Left ventricle myocardium inferior (tissue), 1 donor: ENCODE measurements at places on chromosomes 6 and 20. TPM values are rescaled to one million over a fixed set of nuclear protein-coding genes. Genes with fewer than 3 reads are reported as not detected.

DNA sequence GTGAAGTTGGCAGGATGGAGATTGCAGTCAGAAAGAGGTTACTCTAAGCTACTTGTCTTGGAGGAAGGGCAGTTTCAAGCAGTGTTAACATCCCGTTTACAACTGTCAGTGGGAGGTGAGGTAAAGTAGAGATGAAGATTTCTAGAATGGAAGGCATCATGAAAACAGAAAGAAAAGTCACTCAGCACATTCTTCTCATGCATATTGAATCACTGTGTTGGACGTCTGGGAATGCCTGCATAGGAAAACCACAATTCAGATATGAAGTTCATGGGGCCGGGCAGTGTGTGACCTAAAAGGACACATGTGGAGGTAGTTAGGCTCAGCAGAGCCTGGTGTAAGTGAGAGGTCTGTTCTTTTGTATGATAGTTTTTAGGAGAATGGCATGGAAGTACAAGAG, 73.5 kb upstream of the LAMP5 start:
- no peak for DNase-seq

GRCh38 chr6:90586546-90586835, 381 bp downstream of the MAP3K7 start:
- no peak for DNase-seq

- no peak for DNase-seq
These were observed 42.9 kb upstream of the FAM83D start for GRCh38 chr20:38883081-38883980.

DNA sequence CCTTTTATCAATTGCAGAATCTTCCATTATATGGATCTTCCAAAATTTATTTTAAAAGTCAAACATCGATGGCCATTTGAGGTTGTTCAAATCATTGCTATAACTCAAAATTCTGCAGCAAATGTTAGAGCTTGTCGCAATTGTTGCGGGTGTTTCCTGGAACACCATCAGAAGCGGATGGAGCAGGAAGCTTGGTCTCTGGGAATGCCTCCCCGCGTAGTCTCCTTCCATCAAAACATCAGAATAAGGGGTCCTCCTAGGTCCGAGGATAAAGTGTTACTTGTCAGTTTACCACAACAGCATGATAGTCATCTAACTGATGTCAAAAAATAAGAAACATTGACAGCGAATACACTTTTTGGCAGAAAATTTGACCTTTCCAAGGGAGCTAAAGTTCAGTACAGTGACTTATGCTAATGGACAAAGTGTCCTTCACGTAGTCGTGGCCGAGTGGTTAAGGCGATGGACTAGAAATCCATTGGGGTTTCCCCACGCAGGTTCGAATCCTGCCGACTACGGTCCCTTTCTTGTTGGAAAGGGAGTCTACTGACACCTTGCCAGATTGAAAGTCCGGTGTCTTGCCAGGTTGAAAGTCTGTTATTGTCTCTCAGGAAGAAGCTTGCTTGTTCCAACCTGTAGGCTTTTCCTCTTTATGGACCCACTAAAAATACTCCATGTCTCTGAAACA, 59.0 kb upstream of the ZNF184 start:
- no peak for DNase-seq

DNA sequence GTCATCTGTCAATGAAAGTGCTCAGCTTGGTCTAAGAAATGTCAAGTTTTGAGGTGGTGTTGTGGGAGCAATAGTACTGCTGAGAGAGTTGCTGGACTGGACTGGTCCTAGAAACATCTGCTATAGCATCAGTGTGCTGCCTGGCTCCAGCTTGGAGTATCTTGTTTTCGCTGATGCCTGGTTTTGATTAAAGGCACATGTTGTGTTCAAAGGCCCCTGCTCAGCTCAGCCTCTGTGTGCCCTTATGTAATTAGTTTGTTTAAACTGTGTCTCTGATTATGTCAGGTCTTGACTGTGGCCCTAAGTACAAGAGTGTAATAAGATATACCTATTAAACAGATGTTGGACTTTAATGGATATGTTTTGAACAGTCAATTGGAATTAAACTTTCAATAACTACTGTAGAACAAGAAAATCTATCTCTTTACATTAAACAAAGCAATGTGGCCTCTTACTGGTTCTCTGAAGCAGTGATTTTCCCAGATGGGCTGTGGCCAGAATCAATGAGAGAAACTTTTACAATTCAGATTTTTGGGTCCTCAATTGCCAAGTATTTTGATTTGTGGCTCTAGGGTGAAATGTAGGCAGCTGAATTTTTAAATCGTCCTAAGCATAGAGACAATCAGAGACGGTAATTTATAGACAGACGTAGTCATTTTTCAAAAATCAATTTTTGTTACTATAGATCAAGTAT, 668.2 kb downstream of the DHX35 start:
- DNase-seq: no peak

DNA sequence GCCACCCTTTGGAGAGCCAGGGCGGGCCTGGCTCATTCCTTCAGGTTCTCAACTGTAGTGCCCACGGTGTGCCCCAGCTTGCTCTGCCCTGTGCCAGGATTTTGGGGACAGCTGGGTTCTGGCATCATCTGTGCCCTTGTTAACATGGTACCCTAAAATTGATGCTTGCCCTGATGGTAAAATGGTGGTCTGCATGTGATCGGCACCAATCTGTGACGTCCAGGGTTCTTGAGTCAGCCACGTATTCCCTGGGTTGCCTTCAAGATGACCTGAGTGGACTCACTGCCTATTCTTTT, 31.2 kb upstream of the APCDD1L start:
- no peak for DNase-seq

DNA sequence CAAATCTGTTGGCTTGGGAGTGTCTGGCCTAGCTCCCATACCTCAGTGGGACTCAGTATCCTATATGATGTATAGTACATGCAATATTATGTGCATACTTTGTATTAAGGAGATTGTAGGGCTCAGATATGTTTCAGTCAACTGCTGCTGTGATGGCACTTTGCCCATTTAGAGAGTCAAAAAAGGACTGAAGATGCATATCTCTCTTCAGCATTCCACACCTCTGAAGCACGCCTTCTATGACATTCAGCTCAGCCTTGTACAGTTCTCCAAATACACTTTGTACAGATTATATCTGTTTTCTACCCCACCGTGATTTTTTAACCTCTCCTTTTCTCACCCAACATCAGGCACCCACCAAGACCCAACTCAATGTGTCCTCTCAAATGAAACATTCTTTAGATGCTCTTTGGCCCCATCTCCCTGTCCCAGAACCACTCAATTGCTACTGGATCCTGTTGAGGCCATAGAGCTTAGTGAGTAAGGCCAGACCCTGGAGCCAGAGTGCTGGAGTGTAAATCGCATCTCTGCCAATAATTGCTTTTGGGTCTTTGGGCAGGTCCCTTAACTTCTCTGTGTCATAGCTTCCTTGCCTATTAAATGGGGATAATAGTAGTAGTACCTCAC, 15.6 kb downstream of the ENPP1 start:
- DNase-seq: no peak

- no peak for DNase-seq
These were observed 353.5 kb upstream of the IRAK1BP1 start for GRCh38 chr6:78513856-78514255.

GRCh38 chr20:37917461-37917860, 14.5 kb downstream of the VSTM2L start:
- DNase-seq: no peak

DNA sequence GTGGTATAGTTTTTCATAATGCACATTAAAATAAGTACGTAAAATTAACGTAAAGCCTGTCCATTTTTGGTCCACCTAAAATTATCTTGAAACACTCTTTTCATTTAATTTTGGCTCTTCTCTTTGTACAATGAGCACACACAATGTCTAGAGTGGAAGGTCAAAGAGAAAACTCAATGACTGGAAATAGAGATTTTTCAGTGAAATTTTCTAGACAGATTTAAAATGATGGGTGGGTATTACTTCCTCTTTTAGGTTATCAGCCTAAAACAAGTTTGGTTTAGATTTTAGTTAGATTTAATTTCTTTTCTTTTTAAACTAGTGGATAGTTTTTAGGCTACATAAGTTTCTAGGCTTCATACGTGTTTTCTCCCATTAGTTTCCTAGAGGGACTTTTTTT, 24.9 kb downstream of the DSE start:
- no peak for DNase-seq

DNA sequence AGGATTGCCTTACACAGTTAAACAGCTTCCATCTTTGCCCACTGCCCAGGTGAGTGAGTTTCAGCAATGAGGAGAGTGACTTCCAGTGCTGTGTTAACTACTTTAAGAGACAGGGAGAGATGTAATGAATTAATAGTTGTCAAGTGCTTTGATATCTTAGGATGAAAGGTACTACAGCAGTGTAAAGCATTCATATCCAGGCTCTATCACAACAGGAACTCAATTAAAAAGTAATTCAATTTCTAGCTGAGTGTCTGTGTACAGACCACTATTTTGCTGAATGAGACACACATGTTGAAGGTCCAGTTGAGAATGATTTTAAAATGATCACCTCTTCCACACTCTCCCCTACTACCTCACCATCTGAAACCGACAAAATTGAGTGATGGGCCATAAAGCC, 70.7 kb upstream of the BEND3 start:
- no peak for DNase-seq

GRCh38 chr6:33428224-33428965, 8.5 kb downstream of the SYNGAP1 start:
- DNase-seq: no peak

- DNase-seq: no peak
These were observed 169.8 kb downstream of the BACH2 start for GRCh38 chr6:90126839-90127238.

DNA sequence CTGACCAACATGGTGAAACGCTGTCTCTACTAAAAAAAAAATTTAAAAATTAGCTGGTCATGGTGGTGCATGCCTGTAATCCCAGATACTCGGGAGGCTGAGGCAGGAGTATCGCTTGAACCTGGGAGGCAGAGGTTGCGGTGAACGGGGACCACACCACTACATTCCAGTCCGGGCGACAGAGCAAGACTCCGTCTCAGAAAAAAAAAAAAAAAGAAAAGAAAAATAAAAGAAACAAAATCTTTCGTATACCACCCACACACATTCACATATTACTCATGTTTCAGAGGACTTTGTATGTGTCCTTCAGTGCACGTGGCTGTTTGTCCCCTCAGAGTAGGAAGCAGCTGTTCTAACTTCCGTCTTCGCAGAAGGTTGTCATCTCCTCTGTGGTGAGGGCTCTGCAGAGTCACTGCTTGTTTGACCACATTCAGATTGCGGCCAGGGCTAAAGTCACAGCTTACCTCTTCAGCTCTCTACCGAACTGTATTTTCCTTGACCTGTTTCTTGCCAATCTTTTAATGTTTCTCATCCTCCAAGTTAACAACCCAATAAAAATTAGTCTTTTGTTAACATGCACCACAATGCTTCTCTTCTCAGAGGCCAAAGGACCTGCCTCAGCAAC, 36.6 kb upstream of the HIVEP1 start:
- DNase-seq: no peak

- no peak for DNase-seq
These were observed 102.2 kb upstream of the EXOC2 start for GRCh38 chr6:795046-795685.

DNA sequence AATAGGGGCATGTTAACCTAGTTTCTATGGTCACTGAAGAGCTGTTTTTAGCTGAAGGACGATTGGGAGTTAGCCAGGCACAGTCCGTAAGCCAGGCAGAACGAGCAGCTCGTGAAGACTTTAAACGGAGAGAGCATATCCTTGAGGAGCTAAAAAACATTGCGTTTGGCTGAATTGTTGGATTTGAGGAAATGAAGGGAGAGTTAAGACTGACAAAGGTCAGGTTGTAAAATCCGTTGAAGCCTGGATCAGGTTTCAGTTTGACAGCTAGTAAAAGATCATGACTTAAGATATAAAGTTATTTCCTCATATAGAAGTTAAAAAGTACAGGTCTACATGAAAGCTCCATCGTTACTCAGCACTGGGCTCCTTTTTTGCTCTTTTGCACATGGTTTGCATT, 2.8 kb downstream of the DBNDD2 start:
- DNase-seq: no peak

DNA sequence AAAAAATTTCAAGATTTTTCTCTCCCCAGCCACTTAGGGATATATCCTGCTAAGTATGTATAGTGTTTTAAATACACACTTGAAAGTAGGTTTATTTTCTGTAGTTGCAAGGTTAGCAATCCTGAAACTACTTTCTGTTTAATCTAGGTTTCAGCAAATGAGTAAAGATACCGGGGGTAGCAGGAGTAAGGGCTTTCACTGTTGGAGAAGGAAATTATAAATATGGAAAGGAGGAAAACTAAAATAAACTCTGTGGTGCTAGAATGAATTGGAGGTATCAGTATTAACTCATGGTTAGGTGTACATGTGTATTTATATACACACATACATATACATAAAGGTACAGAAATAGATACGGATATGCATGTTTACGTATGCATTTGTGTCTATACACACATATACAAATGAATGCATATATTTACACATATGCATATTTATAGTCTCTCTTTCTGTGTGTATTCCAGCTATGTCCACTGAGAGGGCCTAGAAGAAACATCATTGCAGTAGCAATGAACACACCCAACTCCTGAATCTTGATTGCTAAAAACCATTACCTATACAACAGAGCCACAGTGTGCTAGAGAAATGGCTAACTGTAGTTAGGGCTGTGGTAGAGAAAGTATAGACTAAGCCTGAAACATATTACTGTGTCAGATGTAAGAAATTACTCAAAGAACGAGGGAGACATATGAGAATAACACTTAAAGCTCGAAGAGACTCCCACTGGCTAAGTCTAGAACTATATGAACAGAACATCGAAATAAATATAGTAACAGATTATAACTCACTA, 95.9 kb upstream of the EMILIN3 start:
- DNase-seq: no peak

GRCh38 chr6:143674483-143675381, 3.0 kb upstream of the PHACTR2 start:
- no peak for DNase-seq

DNA sequence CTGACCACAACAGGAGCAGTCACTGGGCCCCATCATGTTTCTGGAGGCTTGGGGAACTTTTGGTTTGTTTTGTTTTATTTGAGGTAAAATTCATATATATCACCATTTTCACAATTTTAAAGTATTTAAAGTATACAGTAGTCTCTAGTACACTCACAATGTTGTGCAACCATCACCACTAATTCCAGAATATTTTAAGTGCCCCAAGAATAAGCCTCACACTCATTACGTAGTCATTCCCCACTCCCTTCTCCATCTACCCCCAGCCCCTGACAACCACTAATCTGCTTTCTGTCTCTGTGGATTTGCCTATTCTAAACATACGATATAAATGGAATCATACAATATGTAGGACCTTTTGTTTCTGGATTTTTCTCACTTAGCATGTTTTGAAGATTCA, 29.0 kb downstream of the RTN4IP1 start:
- no peak for DNase-seq

DNA sequence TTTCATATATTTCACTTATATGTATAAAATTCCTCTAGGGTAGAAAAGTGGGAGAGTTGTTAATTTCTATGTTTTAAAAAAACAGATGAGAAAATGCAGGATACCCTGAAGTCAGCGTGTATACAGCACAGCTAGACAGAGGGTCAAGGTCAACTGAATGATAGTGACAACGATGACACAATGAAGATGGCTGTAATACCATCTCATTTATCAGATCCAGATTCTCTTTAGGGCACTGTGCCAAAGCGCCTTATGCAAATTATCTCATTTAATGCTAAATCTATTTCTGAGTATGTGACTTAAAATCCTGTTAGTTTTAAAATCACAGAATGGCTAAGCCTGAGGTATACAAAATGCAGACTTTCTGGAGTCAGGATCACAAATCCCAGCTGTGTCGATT, 431.4 kb upstream of the RUNX2 start:
- DNase-seq: no peak

Gene RIMS1
- total RNA-seq: 0.93 TPM

Gene APOBEC2
- 219 TPM for total RNA-seq

Gene TMEM217
- total RNA-seq: 0.80 TPM

Gene YTHDF1
- total RNA-seq: 22.2 TPM
